Naive B cell (primary cell): ENCODE measurements at places on chromosomes 12 and 14. TPM values are rescaled to one million over a fixed set of nuclear protein-coding genes. Genes with fewer than 3 reads are reported as not detected.

DNA sequence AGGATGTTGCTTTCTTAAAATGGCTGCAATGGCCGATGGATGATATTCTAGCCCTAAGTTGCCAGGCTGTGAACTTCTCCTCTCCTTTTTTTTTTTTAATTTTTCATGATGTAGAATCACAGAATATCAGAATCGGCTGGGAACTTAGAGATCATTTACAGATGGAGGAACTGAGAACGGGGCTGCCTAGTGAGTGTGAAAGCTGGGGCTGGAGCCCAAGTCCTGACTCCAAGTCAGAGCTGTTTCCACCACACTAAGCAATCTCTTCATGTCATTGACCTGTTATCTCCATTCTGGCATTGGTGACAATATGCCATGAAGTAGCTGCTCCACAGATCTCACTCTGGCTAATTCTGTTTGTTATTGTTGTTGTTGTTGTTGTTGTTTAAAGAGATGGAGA is 121.7 kb downstream of the SLC38A1 start:
- no peak for DNase-seq

DNA sequence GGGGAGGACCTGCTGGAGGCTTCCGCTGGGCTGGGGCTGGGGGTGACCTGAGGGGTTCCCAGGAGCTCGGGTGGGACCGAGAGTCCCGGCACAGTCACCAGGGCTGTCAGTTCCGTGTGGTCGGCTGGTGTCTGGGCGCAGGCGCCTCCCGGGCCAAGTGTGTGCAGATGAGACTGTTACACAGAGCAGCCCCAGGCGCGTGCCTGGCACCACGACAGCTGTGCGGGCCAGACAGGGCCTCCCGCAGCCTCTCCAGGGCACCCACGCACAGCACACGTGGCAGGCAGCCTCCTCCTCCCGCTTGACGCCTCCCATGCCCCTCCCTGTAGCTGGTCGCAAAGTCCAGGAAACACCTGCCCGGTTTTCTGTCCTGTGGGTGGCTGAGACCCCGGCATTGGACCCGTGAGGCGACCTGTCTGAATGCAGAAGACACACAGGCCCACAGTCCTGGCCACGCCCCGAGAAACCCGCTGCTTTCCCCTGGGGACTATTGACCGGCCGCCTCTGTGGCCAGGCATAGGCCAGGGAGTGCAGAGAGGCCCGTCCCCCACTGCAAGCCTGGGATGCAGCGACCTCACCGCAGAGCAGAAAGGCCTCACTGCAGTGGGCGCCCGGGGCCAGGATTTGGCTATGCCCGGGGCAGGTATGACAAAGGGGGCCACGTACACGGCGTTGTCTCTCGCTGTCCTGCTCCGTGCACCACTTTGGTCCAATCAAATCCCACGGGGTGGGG is 12.1 kb upstream of the GALNT9 start:
- DNase-seq: no peak

DNA sequence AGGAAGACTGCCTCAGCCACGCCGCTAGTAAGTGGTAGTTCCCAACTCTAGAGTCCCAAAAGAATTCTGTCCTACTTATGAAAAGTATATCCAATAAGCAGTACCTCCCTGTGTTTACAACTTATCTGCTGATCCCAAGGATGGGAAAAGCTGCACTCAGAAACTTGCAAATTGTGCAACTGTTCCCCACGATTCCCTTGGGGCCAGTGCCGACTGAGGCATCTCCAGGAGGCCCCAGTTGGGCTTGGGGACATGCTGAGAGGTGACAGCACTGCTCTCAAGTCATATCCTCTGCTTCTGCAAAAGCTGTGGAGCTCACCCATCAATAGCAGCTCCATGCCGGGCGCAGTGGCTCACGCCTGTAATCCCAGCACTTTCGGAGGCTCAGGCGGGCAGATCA is 23.7 kb downstream of the SPRING1 start:
- no peak for DNase-seq

DNA sequence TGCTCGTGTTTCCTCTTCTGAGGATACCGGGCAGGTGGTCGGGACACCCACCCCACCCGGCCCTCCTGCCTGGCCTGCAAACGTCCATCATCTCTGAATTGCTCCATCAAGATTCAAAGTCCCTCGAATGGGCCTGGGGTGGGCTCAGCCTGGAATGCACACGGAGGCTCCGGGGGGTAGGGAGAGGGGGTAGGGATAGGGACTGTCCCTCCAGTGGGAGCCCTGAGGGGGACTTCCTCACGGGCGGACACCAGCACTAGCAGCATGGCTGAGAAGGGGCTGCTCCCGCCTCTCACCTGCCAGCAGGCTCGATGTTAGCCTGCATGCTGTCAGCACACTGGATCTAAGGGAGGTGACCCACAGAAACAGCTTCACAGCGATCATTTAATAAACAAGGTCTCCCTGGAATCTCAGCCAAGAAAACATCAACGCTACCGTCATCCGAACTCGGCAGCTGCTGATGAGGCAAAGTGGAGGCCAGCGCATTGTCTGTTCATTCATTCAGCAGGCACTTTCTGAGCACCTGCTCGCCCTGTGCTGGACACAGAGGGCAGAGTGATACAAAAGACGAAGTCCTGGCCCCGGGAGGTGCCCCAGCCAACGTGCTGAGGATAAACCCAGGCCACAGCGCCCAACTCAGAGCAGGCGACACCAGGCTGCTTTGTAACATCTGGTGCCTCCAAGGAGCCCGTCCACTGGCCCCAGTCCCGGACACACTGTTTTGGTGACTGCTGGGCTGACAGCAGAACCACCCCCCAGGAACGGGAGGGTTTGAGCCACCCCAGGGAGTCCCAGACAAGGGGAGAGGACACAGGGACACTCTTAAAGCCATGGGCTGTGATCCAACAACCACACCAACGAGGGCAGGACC is 6.3 kb downstream of the TMEM179 start:
- DNase-seq: no peak

DNA sequence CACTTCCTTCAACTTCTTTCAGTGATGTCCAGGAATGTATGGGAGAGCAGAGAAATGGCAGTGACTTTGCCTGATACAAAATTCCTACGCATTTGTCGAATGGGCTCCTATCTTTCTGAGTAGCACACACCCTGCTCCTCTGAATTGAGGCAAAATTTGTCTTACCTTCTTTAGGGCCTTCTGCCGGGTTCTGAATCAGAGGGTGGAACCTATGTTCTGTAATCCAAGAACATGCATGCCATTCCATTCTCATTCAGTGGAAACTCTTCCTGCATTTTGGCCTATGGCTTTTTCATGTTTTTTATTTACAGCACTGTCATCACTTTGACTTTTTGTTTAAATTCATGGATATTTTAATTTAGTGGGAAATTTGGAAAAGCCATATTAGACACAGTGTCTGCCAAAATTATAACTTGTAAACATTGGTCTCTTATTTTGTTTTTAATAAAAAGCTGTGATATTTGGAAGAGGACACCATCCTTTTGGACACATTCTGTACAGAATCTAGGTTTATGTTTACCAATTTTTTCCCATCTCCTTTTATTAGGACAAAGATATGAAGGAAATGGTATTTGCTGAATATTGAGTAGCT is 402.2 kb upstream of the FAR2 start:
- no peak for DNase-seq

- DNase-seq: no peak
Measured at GRCh38 chr14:24659916-24660570, 26.1 kb upstream of the GZMB start.

GRCh38 chr12:121364683-121365121 is 12.5 kb upstream of the ANAPC5 start:
- DNase-seq: no peak

- no peak for DNase-seq
Measured at GRCh38 chr12:91889910-91890309, 255.7 kb downstream of the BTG1 start.

DNA sequence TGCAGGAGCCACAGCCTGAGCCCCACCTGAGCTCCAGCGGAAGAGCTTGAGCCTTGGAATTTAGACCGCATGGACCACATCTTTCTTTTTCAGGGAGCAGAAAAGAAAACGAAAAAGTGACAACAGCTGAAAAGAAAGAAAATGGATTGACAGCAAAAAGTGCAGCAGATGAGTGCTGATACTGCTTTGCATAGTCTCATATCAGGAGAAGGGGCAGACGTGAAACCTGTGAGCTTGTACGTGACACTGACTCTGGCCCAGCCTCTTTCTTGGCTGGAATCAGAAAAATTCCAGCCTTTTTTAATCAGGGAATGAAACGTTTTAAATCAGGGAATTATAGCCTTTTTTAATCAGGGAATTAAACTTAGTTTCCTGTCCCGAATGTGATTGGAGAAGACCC is 1296.5 kb downstream of the TMEM121 start:
- no peak for DNase-seq

GRCh38 chr12:20429852-20430251 is 61.5 kb downstream of the PDE3A start:
- DNase-seq: no peak

GRCh38 chr14:27012641-27013040 is 414.8 kb upstream of the NOVA1 start:
- DNase-seq: no peak

DNA sequence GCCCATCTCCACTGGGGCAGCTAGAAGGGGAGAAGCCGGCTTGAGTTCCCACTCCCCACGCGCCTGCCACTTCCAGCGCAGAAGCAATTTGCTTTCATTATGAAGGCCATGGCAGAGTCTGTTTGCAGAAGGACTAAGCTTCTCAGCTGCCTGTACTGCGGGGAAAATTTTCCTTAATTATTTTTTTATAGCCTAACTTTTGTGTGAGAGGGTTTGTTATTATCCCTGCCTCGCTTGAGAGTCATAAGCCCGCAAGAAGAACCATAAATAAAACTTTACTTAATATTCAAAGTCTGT is 56.0 kb upstream of the DLK1 start:
- DNase-seq: no peak

DNA sequence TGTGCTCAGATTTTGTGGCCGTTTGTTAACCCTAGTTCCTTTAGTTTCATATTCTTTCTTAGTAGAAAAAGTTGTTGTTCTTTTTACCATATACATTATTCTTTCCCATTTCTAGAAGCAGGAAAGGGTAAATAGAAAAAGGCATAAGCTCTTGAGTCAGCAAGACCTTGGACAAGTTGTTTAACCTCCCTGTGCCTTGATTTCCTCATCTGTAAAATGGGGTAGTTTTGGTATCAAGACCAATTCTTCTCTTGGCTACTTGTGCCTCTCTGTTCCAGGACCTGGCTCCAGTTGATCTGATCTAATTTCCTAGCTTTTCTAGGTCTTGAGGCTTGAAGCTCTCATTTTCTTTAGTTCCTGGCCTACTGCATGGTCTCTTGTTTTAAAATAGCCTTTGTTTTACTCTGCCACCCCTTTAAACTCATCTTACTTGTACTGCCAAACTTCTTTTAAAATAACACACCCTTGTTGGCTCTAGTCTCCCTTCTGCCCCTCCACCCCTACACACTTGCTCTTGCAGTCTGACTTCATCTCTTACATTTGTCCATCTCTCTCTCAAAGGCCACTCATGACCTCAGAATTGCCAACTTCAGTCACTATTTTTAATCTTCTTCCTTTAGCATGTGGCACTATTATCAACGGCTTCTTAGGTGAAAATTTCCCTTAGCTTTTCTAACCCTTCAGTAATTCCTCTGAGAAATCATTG is 143.7 kb downstream of the TTLL5 start:
- DNase-seq: no peak

- DNase-seq: no peak
Measured at GRCh38 chr14:83129496-83129895, 1595.8 kb upstream of the SEL1L start.

LRTM2 gene
- not detected for polyA plus RNA-seq

FBLN5 gene
- polyA plus RNA-seq: 0.61 TPM

GLRX5 gene
- 61.7 TPM for polyA plus RNA-seq

C12orf60 gene
- polyA plus RNA-seq: 1.6 TPM

PXN gene
- polyA plus RNA-seq: 2.8 TPM

KRT3 gene
- not detected for polyA plus RNA-seq

KRT80 gene
- polyA plus RNA-seq: not detected

PIANP gene
- not detected for polyA plus RNA-seq
